ENCODE measurements at places on chromosomes 4 and X.

DNA sequence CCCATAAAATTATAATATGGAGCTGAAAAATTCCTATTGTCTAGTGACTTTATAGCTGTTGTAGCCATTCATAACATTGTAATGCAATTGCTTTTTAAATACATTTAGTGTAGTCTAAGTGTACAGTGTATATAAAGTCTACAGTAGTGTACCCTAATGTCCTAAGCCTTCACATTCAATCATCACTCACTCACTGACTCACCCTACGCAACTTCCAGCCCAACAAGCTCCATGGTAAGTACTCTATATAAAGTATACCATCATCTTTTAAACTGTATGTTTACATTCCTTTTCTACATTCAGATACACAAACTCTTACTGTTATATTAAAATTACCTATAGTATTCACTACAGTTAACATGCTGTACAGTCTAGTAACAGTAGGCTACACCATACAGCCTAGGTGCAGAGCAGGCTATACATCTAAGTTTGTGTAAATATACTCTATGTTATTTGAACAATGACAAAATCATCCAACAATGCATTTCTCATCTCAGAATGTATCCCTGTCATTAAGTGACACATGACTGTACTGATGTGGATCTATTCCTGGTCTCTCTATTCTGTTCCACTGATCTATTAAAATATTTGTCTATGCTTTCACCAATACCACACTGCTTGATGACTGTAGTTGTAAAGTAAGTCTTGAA is 33.7 kb downstream of the CLOCK start:
- DNase-seq: no peak

- no peak for DNase-seq
Measured at GRCh38 chr4:3727847-3728469, 38.2 kb upstream of the ADRA2C start.

- DNase-seq: no peak
Measured at GRCh38 chr4:3710451-3711182, 55.6 kb upstream of the ADRA2C start.

- DNase-seq: no peak
Measured at GRCh38 chr4:137800861-137801260, 268.6 kb upstream of the PCDH18 start.

- no peak for DNase-seq
Measured at GRCh38 chr4:13329340-13329850, 154.7 kb downstream of the RAB28 start.

- DNase-seq: no peak
Measured at GRCh38 chrX:70664726-70665125, 220.1 kb downstream of the DLG3 start.

Measured in effector memory CD8-positive, alpha-beta T cell (primary cell).